ENCODE measurements at places on chromosomes 6 and 20.

DNA sequence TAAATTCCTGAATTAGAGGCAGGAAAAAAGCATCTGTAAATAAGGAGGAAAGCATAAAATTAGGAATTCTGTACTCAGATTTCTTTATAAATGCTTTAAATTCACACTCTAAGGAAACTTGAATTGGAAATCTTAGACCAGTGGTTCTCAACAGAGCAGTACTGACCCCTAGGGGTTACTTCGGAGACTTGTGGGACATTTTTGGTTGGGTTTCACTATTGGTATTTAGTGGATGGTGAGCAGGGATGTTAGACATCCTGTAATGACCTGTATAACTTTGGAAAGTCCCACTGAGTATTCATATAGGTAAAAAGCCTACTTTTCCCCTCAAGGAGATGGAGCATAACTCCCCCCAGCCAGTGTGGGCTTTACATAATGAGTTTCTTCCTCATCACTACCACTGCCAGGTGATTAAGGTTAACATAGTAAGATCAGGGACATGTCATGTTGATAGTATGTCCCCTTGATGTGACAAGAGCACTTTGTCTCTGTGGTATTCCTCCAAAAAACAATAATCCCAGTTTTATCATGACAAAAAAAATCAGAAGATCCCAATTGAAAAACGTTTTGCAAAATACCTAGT is 31.0 kb downstream of the GLO1 start:
- DNase-seq = no peak

GRCh38 chr6:80642452-80642851 is 536.0 kb downstream of the BCKDHB start:
- no peak for DNase-seq

- DNase-seq = no peak
These were observed 148.6 kb downstream of the LRRC1 start for GRCh38 chr6:53943395-53943794.

DNA sequence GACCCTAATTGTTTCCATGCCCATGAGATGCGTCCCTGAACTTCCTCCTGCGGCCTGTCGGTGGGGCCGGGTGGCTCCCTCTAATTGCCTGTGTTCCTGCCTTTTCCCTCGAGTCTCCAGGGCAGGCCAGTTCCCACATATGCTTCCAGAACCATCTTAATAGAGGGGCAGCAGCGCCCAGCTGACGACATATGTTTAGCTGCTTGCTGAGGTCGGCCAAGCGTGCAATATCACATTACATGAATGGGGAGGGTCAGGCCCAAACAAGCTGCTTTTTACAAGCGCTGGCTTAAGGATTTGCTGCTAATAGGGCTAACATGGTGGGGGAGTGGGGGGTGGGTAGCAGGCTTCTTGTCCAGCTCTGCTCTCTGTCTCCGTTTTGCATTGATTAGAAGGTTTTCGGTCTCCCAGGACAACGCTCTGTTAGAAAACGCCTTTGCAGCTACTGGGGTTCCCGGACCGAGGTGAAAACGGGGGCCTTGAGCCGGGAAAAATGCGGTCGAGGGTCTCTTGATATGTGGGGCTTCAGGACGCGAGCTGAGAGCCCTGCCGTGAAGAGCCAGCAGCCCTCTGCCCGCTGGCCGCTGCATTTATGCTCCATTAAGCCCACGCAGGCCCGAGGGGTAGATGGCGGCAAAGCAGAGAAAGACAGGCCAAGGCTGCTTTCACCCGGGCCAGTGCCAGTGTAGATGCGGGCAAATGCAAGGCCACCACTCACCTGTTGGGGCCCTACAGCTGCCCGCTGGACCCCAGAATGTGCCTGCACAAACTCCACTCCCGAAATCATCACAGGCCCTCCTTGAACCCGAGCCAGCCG is 308.5 kb downstream of the BMP7 start:
- DNase-seq = no peak

DNA sequence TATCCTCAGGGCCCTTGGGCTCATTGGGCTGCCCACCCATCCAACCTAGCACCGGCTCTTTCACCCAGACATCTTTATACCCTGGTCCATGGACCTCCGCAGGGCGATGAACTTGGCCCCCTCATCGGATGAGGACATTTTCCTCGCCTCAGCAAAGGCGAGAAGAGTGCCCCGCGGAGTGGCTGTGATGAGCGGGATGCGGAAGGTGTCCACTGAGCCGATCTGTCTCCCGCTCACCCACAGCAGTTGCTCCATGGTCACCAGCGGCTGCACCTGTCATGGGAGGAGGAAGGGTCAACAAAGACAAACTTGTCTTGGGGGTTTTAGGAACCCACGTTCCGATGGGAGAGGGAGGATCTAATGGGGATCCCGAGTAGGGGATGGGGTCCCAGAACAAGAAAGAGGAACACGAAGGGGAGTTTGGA is 690 bp downstream of the NEU1 start:
- DNase-seq = no peak

GRCh38 chr20:59673998-59674445 is 69.7 kb downstream of the PHACTR3 start:
- DNase-seq = no peak

- DNase-seq = no peak
These were observed 152.7 kb upstream of the SLC22A16 start for GRCh38 chr6:110629153-110629552.

DNA sequence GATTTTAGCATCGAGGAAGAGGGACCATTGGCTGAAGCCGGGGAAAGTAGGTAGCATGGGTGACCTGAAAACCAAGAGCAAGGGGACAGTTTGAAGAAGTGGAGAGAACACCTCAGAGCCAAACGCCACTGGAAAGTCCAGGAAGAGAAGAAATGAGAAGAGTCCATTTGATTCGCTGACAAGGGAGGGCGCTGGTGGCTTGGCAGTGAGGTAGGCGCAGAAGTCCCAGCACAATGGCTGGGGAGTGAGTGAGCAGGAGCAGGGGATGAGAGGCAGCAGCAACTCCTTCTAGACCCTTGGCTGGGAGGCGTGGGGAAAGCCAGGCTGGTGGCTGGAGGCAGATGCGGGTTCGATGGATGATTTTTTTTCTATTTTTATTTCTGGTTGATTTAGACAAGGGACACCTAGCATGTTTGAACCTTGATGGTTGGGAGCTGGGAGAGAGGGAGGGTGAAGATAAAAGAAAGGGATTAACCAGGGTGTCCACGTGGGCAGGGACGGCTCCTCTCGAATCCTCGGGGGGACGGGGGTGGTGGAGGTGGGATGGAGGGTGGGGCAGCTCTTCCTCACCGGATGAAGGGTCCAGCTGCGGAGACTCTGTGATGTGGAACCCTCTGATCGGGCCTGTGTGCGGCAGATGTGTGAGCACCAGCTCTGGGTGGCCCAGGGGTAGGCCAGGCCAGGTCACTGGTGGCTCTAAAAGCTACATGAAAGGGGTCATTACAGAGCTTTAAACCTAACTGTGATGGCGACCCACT is 164.2 kb downstream of the NFATC2 start:
- peak; percentile 6 for DNase-seq

GRCh38 chr6:25769983-25770382 is 15.4 kb downstream of the SLC17A4 start:
- DNase-seq = no peak

GRCh38 chr6:90765895-90766294 is 179.0 kb upstream of the MAP3K7 start:
- DNase-seq = no peak

DNA sequence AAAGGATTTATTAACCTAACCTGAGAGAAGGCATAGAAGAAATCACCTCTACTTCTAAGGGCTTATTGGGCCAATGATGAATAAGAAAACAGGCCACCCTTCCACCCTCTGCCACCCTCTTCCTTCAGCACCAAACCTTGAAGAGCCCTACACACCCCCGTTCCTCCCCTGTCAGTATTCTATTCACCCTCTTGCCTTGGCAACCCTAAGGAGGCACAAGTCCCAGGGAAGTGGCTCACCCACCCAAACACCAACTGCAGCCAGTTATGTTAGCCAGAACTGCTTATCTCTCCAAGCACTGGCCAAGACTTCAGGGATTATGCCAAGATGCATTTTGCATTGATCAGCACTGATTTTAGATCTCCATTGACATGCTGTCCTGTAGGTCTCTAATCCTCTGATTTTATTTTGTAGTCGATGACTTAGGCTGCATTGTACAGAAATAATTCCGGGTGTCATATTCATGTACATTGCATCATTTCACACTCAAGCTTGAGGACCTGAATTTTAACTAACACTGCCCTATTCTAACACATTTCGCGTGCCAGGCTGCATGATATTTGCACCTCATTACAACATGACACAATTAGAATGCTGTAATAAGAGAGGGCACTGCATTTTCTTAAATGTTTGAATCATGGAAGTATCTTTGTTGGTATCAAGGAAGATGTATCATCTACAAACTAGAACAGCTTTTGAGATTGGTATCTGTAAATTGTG is 15.7 kb downstream of the CNKSR3 start:
- no peak for DNase-seq

- DNase-seq = no peak
These were observed 126.2 kb downstream of the ANKRD60 start for GRCh38 chr20:58102261-58102660.

DNA sequence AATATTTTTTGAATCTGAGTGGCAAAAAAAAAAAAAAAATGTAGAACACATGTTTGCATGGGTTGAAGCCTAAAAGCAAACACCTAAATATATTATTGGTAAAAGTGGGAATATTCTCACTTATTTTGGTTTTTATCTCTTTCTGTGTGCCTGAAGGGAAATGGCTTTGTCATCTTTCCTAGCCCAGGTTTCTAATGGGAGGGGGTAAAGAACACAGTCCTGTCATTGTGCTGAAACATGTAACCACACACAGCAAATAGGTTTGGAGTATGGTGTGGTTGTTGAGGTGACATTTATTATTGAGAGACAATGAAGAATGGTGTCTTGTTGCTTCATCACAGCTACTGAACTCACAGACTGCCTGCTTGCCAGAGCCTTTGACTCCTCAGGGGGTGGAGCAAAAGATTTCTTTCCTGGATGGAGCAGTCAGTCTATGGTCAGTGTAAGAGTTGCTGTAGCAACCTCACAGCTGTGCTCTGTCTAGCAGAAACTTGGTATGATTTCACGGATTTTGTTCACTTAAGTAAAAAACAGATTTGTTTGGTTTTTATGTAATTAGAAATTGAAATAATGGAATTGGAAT is 70.2 kb downstream of the CEP57L1 start:
- no peak for DNase-seq

GRCh38 chr6:16653226-16653625 is 108.0 kb downstream of the ATXN1 start:
- DNase-seq = no peak

GRCh38 chr6:156848123-156848522 is 70.9 kb downstream of the ARID1B start:
- no peak for DNase-seq

- DNase-seq = no peak
These were observed 637 bp downstream of the TRPC4AP start for GRCh38 chr20:35091816-35092523.

- no peak for DNase-seq
These were observed 28.1 kb downstream of the ALDH8A1 start for GRCh38 chr6:134921721-134922261.

- DNase-seq = no peak
These were observed 50.0 kb downstream of the IL20RA start for GRCh38 chr6:136994782-136995181.

DNA sequence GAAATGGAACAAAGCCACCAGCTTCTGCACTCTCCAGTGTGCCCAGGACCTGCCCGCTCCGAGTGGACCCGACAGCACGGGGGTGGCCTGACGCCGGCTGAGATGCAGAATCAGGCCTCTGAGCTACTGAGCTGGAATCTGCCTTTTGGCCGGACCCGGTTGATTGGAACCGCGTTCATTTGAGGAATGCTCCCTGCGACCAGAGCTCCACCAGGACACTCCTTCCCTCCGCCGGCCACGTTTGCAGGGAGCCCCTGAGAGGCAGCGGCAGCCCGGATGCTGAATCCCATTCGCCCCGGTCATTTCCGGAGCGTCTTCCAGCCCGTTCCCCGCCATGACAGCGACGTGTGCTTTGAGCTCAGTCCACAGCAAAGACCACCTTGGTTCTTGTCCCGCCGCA is 392.7 kb downstream of the THBS2 start:
- DNase-seq = no peak

DNA sequence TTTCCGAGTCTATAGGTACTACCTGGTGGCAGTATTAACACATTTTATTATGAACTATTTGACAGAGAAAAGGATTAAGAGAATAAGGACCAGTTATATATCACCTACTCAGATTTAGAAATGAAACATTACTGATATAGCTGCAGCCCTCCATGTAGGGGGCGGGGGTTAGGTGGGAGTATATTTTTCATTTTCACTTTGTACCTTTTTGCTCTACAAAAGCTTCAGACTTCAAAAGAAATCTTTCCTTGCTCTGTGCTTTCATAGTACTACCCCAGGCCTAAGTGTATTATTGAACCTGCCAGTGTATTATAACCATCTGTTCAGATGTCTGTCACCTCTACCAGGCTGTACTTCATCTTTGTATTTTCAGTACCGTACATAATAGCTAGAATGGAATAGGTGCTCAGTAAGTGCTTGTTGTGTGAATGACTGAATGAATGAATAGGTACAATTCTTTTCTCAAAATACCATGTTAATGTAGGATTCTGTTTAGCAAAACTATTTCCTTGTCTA is 43.0 kb downstream of the CDKAL1 start:
- no peak for DNase-seq

GRCh38 chr6:45420083-45420908 is 42.6 kb upstream of the SUPT3H start:
- DNase-seq = peak; percentile 53

DNA sequence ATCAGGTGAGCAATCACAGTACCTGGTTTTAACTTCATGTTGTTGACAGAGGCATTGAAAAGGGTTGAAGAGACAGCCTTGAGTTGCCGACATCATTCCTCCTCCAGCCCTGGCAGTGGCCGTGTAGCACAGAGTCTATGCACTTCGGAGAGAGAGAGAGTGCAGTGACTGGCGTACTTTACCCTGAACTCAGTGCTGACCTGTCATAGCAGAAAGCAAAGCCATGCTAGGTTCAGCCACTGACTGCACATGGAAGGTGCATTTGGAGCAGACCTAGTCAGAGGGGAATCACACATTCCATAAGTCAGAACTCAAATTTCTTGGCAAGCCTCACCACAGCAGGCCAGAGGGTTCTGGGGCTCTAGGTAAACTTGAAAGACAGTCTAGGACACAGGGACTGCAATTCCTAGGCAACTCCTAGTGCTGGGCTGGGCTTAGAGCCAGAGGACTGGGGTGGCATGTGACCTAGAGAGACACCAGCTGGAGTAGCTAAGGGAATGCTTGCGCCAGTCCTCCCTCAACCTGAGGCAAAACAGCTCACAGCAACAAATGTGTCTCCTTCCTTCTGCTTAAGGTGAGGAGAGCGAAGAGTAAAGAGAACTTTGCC is 69.1 kb downstream of the ELOVL4 start:
- no peak for DNase-seq
